ENCODE measurements at places on chromosomes 6 and 20. TPM values are rescaled to one million over a fixed set of nuclear protein-coding genes. Genes with fewer than 3 reads are reported as not detected.

Gene ZBTB12
- 1.6 TPM for total RNA-seq

Gene ADGRB3
- total RNA-seq: 2.4 TPM

Gene DEFB112
- total RNA-seq: not detected

DNA sequence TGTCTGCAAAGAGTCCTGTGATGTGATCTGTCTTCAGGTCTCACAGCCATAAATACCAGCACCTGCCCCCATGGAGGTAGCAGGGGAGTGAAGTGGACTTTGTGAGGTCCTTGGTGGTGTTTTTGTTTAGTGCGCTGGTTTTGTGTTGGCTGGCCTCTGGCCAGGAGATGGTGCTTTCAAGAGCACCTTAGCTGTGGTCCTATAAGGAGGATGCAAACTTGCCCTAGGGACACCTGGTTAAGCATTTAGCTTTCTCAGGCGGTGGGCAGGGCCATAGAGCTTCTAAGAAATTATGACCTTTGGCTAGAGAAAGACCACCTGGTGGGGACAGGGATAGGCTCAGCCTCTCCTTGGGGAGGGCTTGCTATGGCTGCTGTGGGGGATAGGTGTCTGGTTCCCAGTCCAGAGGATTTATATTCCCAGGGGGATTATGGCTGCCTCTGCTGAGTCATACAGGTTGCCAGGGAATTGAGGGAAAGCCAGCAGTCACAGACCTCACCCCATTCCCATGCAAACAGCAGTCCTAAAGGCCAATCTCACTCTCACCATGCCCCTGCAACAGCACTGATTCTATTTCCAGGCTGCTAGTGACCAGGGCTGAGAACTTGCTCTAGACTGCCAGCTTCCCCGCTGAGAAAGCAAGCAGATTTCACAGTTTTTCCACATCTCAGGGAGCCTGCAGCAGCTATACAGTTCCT, 259.3 kb downstream of the TFAP2B start:
- DNase-seq: no peak

DNA sequence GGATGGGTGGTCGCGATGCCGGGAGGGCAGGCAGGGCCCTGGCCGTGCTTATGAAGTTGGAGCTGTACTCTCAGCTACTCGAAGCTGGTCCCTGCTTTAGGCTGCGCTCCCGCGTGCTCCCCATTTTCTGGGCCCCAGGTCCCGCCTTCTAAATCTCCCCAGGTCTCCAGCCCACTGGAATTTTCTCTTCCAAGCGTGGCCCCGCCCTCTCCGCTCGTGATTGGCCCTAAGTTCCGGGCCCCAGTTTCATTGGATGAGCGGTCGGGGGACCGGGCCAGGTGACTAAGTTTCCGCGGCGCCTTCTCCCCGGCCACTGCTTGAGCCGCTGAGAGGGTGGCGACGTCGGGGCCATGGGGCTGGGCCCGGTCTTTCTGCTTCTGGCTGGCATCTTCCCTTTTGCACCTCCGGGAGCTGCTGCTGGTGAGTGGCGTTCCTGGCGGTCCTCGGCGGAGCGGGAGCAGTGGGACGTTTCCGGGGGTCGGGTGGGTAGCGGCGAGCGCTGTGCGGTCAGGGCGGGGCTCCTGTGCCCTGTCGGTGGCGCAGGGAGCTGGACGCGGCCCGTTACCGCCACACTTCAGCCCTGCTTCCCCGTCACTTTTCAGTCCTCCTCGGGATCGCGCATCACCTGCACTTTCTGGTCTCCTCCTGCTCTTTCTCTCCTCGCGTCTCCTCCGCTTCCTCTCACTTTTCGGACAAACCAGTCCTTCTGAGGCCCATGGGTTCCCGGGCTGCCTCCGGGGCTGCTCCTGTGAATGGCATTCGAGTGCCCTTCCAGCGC, at the start of gene MICA:
Gene MICA (plus strand): TSS at position 313 of the 778 bp plus-strand sequence. CDS start 38 bp downstream, at position 351.
- DNase-seq: peak; percentile 58

DNA sequence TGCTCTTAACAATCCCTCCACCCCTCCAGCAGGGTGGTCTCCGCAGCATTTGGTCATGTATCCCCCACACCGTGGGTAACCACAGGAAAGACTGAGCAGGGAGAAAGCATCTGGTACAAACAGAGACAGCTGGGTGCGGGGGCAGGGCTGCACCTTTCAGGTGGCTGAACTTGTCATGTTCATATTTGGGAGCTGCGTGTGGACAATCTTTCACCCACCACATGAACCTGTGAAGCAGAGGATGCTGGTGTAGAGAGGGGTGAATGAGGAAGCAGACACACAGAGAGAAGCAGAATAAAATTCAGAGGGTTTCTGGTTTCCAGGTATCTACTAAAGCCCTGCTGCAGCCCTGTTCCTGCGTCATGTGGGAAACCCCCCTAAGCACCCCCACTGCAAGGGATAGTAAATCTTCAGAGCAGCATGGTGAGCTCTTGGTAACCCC, 8.9 kb downstream of the GFOD1 start:
- DNase-seq: no peak

Gene KIF13A
- total RNA-seq: 98.0 TPM

GRCh38 chr20:44566018-44566417, 16.4 kb upstream of the PKIG start:
- DNase-seq: no peak

Gene DDRGK1
- total RNA-seq: 60.9 TPM

Gene BPIFB1
- not detected for total RNA-seq

DNA sequence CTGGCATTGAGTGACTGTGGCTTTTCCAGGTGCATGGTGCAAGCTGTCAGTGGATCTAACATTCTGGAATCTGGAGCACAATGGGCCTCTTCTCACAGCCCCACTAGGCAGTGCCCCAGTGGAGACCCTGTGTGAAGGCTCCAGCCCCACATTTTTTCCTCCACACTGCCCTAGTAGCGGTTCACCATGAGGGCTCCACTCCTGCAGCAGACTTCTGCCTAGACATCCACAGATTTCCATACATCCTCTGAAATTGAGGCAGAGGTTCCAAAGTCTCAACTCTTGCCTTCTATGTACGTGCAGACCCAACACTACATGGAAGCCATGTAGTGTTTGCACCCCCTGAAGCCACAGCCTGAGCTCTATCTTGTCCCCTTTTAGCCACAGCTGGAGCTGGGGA, 118.0 kb upstream of the BMP5 start:
- DNase-seq: no peak

- DNase-seq: no peak
Observed at GRCh38 chr6:109978174-109979032, at the start of gene GPR6. GPR6 (plus strand) TSS chr6:109978311; CDS start chr6:109979113, 802 bp downstream.

- DNase-seq: no peak
Observed at GRCh38 chr6:79797912-79798311, 149.4 kb downstream of the ELOVL4 start.

DNA sequence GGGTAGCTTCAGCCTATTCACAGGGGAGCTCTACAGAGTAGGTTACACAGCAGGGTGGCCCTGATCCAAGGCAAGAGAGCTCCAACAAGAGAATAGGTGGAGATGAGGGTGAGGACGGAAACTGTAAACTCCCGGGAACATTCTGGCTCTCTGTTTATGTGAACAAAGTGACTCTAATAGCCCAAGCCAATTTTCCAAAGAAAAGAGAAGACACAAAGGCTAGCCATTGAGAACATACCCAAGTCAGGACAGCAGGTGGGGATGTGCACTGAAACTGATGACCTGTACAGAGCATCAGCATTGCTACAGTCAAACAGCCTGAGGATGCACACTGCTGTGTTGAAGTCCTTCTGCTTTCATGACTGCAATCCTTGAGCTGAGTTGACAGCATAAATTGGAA, 136.0 kb upstream of the TOP1 start:
- no peak for DNase-seq

- no peak for DNase-seq
Observed at GRCh38 chr6:149983145-149983544, 19.4 kb downstream of the ULBP1 start.

DNA sequence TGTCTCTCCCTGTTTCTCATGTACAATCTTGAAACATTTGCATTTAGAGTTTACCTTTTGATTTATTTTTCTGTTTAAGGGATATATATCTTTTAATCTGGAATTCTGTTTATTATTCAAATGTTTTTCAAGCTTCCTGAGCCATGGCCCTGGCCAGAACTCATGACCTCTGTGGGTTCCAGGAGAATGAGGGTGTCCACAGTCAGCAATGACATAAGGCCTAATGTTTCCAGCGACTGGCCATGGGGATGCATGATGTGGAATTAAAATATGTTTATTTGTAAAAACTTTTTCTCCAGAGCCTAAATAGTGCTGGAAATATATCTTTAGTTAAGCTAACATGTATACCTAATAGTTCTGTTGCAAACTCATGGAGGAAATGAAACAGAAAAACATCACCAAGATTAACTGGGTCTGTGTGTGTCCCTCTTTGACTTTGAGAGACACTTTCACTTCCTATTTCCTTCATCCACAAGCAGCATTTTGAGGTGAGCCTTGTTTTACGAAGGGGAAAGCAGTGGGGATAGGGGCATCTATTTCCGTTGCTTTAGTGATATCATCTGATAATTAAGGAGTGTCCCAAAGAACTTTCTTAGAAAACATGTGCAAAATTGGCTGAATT, 87.6 kb downstream of the SMOC2 start:
- no peak for DNase-seq

Gene MRPS10
- total RNA-seq: 23.0 TPM

GRCh38 chr20:33249456-33249855, 13.7 kb downstream of the BPIFA1 start:
- DNase-seq: no peak

Gene TRDN
- 0.14 TPM for total RNA-seq

DNA sequence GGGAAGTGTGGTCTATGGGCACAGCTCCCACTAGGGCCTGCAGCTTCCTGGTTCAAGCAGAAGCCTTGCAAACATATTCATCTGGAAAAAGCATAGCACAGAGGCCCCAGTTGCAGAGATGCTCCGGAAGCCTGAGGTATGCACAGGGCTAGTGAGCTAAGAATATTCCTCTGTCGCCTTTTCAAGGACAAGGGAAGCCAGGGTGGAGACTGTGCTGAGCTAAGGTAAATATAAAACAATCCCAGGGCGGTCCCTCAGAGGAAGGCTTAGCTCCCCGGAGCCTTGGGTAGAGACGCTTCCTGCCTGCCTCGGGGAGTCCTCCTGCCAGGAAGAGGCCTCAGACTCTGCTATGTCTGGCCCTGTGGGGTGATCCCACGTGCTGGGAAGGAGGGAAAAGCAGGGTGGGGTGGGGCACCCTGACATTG, 134.8 kb upstream of the FOXA2 start:
- DNase-seq: no peak

- no peak for DNase-seq
Observed at GRCh38 chr20:6269168-6269873, 146.5 kb upstream of the FERMT1 start.

- no peak for DNase-seq
Observed at GRCh38 chr6:167113935-167114910, 8.7 kb upstream of the CCR6 start.

DNA sequence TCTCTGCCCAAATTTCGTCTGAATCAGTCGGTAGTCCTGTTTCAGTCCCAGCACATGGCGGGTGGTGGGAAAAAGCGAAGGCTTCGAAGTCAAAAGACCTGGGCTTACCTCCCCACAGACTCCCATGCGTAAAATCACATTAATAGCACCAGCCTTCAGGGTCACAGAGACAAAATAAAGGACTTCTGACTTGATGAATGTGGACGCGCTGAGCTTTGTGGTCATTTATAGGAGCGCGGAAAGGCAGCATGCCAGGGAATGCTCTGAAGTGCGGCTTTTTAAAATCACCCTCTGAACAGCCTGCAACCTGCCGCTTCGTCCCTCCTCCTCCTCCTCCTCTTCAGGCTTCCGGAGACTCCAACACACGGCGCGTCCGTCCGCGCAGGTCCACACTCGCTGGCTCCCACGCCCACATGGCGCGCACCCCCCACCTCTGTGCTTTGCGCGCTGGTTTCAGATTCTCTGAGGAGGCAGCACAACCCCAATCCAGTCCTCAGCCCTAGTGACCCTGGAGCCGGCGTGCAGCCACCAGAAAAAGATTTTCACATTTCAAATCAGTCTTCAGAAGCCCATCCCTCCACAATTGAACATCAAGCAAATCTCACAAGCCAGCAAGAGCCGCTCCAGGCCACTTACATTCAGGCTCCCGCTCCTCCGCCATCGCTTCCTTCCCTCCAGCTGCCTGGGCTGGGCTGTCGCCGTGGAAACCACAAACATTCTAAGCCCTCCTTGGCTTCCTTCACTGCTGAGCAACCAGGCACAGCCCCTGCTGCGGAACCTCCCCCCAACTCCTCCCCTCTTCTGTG, at the start of gene C6orf118:
Gene C6orf118 (minus strand): TSS at position 680 of the 806 bp plus-strand sequence. CDS start 19 bp downstream, at position 661.
- no peak for DNase-seq

Gene PTCHD4
- 4.9 TPM for total RNA-seq

Gene TRIM40
- not detected for total RNA-seq

- DNase-seq: no peak
Observed at GRCh38 chr20:2760952-2761305, 39.5 kb downstream of the CPXM1 start.

- no peak for DNase-seq
Observed at GRCh38 chr20:53613748-53614147, 20.1 kb upstream of the ZNF217 start.

All from thoracic aorta (tissue), 2 donors.